ENCODE measurements at places on chromosomes 5 and 9. TPM values are rescaled to one million over a fixed set of nuclear protein-coding genes. Genes with fewer than 3 reads are reported as not detected.

DNA sequence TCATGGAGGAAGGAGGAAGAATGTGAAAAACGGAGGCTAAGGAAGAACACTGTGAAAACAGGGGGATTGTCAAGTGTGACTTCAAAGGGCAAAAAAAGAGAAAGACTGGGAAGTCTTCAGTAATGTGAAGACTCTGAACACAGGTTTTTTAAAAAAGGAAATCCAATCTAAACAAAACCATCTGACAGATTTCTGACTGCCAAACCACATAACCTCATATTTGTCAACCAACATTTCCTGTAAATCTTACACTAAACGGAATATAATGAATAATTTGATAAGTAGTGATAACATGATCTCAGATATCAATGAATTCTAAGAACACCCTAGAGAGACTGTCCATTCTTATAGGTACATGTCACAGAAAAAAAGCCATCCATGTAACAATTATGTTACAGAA is 124.7 kb downstream of the FBN2 start:
- DNase-seq: no peak

DNA sequence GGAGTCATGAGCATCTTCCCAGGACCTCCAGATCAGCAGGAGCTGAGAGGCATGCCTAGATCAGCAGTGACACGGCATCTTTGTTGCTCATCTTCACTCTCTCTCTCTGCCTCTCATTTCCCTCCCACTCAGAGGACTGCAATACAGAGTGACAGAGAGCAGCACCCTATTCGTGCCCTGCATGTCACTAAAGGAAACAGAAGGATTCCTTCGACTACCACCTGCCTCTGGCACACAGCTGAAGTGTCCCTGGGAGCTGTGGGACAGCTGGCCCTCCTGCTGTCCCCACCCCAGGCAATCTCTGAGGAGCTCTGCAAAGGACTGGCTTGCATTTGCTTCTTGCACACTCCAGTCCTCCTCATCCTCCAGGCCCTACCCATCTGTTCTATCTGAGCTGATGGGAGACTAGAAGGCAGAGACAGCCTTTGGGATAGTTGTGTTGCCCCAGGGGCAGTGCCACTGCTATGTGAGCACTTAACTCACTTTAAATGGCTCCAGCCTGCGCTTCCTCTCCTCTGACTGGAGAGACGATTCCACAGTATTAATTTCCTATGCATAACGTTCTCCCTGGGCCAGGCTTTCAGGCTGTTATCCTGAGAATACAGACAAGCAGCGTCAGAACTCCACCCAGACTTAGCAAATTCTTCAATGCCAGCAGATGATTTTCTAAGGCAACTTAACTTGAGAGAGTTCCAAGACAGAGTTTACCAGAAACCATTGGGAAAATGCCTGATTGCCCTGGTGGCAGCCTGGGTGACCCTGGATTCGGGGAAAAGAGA is 167.6 kb upstream of the MAP1B start:
- no peak for DNase-seq

- no peak for DNase-seq
Observed at GRCh38 chr5:142319560-142320429, 5.0 kb downstream of the SPRY4 start.

- DNase-seq: peak; percentile 35
Observed at GRCh38 chr5:612498-613424, 621 bp downstream of the CEP72 start.

- no peak for DNase-seq
Observed at GRCh38 chr5:89711526-89711925, 698.0 kb downstream of the CETN3 start.

DNA sequence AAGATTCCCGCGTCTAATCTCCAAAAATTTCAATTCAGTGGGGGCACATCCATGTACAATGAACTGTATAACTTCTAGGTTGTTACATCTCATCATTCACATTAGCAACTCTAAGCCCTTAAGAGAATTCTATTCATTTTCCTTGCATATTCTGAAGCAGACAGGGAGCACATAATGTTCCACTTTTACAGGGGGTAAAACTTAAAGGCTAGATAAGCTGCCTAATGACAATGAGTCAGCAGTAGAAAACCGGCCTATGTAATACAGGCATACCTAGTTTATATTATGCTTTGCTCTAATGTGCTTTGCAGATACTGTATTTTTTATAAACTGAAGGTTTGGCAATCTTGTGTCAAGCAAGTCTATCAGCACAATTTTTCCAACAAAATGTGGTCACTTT is 40.4 kb downstream of the PTAR1 start:
- no peak for DNase-seq

- DNase-seq: no peak
Observed at GRCh38 chr5:139910036-139910435, 114.4 kb downstream of the PSD2 start.

- no peak for DNase-seq
Observed at GRCh38 chr9:91486699-91487497, 63.3 kb upstream of the NFIL3 start.

- DNase-seq: peak; percentile 41
Observed at GRCh38 chr5:77957-78804, 13.8 kb upstream of the PLEKHG4B start.

- no peak for DNase-seq
Observed at GRCh38 chr5:175842506-175842905, 28.9 kb upstream of the CPLX2 start.

GRCh38 chr5:178839319-178839704 is 20.4 kb upstream of the ZNF354B start:
- no peak for DNase-seq

- DNase-seq: peak; percentile 30
Observed at GRCh38 chr5:56812110-56812509, 3.2 kb upstream of the MAP3K1 start.

Gene PNPLA7
- total RNA-seq: 0.36 TPM

Gene GABRA6
- total RNA-seq: not detected

Gene HCN1
- total RNA-seq: not detected

Gene PAEP
- not detected for total RNA-seq

Gene C5orf52
- not detected for total RNA-seq

Gene FBP1
- total RNA-seq: not detected

Gene RETREG1
- 20.7 TPM for total RNA-seq

Gene FAT2
- total RNA-seq: 0.36 TPM
